Hepatocyte (in vitro differentiated cells): ENCODE measurements at places on chromosomes 2 and 18.

GRCh38 chr18:7770908-7771307 lies 203.8 kb downstream of the PTPRM start:
- no peak for DNase-seq

GRCh38 chr2:180161415-180161814 lies 154.3 kb upstream of the CWC22 start:
- no peak for DNase-seq

GRCh38 chr2:86542814-86543213 lies 20.4 kb downstream of the CHMP3 start:
- DNase-seq, result no peak

DNA sequence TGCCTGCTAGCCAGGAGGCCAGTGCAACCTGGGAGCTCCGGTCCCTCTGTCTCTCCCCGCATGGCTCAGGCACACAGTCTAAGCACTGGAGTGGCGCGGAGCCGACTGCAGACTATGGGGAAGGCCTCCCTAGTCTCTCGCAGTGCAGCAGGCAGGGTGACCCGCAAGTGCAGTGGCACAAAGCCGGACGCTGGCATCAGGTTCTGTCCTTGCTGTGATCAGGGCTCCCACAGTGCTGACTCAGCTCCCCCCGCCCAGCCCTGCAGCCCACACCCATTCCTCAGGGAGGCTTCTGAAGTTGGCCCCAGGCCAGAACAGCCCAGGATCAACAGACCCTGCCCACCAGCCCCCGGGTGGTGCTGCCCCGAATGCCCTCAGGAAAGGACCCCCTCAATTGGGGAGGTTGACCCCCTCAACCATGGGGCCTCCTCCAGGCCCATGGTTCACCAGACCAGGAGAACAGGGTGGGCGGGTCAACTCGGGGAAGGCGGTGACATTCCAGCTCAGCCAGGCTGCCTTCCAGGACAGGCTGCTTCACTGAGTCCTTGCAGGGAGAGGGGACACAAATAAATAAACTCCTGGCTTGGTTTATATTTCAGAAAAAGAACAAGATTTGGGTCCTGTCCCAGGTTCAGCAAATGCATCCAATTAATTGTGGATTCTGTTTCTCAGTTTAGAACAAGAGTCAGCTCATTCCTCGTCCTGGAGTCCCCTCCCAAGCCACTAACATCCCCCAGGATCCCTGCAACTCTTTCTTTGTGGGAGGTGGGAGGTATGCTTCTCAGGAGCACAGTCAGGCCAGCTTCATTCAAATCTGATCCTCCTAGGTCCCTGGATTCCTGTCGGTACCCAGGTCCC lies 12.2 kb downstream of the BIN1 start:
- peak; percentile 68 for DNase-seq

DNA sequence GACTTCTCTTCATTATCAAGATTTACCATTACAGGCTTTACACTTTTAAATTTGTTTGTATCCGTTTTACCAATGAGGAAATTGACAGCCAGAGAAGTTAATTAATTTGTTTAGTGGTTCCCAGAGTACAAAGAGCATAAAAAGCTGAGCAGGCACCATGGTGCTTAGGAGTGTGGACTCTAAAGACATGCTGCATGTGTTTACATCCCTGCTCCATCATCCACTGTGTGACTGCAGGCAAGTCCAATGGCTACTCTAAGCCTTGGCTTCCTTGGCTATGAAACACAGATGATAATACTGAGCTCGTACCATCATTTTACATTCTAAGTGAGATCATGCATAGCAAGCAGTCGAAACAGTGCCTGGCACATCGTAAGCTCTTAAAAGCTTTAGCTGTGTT lies 108.0 kb upstream of the SLC35G4 start:
- DNase-seq, result no peak

DNA sequence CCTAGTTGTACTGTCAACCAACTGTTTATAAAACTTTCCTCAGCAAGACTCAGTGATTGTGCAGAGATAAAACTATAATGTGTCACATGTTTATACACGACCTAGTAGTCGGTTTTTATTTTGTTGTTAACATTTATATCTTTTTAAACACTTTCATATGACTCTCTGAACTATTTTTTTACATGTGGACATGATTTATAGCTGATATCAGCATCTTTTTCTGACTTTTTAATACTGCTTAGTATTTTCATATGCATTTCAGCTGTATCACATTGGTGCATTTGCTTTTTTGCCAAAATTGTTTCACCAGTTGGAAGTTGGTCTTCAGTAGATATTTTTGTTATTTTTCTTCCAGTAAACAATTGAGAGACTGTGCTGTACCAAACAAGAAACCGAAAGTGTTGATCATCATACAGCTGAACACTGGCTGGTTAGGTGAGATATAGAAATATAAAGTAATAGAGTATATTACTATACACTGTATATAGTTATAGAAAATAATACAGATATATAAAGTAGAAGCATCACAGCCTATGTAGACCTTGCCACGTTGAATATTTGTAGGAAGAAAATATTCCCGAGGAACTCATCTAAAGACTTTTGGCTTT lies 154.2 kb downstream of the KCTD1 start:
- no peak for DNase-seq

- DNase-seq, result no peak
Observed at GRCh38 chr2:148719941-148720436, 75.4 kb downstream of the EPC2 start.

GRCh38 chr18:52992041-52992440 lies 652.0 kb downstream of the DCC start:
- DNase-seq, result peak; percentile 4

DNA sequence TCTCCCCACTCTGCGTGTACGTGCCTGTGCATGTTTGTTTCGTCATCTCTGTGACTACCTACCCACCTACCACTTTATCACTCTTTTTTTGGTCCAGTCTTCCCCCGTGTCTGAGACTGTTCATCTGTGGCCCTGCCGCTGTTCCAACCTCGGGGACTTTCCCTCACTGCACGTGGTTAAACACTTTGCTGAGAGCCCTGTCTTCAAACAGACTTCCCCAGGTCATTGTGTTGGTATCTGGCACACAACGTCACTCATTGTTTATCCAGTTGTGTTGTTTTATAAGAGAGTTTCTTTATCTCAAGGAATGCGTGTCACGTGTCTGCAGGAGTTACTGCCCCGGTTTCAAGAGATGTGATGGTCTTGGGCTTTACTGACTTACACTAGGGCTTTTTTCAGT lies 262.0 kb upstream of the RASGRP3 start:
- peak; percentile 55 for DNase-seq

DNA sequence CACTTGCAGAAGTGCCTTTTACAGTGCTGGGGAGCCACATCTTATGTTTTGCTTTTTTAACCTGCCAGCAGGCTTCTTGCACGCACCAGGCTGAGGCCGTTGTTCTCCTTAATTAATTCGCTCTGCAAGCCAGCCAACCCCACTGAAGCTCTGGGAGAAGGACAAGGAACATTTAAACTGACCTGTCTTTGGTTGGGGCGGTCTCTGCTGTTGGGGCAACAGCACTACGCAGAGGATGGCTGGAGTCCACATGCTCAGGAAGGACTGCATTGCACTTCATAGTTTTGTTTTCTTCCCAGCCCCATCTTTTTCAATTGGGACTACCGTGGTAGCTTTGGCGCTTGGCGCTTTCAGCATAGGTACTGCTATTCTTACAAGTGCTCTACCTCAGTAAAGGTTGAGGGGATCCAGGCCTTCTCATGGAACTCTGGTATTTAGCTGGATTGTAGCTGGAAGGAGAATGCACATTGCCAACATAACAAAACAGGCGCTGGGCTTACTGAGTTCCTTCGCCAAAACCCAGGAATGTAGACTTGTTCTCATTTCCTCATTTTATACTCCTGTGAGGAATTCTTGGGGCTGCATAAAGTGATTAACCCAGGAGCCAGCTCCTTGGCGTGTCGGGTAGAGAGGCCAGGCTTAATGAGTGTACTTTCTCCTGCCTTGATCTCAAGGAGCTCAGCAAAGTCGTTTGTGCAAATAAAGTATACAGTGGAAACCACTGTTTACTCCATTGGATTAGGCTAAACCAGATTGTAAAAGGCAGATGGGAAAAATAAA lies 146.2 kb downstream of the PRKCE start:
- no peak for DNase-seq

DNA sequence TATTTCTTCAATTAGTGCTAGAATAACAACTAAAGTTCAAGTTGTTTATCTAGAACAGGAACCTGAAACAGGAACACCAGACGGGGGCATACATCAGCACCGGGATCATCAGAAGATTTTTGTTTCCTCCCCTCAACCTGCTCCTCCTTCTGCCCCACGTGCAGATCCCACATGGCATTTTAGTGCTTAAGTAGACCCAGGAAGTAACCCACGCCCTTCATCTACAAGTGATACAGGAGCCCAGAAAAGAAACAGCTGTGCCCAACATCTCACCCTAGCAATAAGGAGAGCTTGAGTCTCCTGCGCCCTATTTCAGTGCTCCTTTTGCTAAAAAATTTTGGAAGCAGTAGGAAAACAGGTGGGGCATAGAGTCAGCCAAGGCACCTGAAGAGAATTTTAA lies 5.2 kb downstream of the ZNF385B start:
- no peak for DNase-seq

DNA sequence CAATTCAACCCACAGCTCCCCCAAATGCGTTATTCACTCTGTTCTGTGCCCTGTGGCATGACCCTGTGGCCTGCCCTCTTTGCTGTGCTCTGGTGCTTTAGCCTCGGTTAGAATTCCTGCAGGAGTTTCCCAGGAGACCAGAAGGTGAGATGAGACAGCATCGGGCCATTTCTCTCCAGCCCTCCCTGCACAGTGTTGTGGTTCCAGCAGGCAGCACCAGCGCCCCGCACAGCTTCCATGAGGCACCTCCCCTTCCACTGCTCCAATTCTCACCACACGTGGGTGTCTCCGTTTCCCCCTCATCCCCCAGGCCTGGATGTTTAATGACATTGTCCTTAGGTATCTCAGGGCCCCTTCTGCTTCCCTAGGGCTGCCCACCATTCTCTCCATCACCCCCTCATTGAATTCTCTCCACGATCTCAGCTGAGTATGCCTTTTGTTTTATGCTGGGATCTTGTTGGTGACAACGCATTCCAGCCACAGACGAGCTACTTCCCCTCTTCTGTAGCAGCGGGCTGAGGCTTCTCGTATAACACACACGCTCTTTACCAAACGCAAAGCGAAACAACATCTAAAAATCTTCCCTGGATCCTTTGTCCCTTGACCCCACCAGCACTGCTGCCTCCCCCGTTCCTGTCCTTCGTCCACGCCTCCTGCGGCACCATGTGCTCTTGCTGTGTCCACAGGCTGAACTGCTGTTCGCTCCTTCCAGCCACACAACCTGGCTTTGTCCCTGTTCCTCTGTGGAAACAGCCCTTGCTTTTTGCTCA lies 35.1 kb downstream of the ACKR3 start:
- no peak for DNase-seq

DNA sequence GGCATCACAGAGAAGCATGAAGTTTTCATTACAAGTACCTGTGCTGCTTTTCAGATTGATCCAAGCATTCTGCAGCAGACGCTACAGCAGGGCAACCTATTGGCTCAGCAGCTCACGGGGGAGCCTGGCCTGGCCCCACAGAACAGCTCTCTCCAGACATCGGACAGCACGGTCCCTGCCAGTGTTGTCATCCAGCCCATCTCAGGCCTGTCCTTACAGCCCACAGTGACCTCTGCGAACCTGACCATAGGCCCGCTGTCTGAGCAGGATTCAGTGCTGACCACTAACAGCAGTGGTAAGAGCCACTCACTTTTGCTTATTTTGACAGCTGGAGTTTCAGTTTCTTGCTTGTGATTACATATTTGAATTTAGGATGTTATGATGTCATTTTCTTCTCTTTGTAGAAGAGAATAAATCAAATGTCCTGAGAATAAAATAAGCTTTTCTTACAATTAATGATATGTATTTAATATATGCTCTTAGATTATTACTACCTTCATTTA lies 104.9 kb downstream of the ZNF236 start:
- no peak for DNase-seq

- no peak for DNase-seq
Observed at GRCh38 chr2:233058717-233059546, 1.2 kb upstream of the INPP5D start.

DNA sequence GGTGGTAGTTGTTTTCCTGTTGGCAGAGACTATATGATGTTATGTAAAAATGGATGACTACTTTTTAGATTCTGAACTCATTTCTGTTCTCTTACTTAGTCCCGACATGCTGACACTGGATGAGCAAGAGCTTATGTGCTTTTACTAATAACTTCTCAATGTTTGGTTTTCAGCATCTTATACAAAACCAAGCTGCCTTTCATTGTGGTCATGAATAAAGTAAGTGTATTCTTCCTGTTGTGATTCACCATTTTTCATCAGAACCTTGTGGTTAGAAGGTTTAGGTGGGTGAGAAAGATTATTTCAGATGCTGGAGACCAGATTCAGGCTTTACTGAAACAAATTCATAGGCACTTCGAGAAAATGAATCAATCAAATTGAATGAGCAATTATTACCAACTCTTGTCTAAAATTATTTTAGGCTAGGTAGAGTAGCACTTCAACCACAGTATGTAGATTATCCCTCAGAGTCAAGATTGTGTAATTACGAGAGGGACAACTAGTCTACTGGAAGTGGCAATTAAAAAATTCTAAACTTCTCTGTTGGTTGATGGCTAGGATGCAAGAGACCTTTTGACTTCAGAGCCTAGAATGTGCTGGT lies 9.3 kb downstream of the GPN1 start:
- no peak for DNase-seq

DNA sequence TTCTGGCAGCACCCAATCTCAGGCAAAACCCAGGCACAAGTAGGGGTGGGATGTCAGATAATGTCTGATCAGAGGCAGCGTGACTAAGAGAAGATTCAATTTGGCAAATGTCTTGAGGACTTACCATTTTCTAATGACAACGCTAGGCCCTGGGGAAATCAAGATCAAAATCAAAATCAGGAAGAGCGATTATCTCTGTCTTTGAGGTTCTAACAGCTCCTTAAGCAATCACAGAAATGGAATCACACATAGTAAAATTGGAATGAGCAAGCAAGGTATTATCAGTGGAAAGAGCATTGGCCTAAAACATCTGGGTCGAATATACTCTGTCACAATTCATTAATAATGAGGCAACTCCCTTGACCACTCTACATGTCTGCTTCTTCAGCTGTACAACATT lies 8.6 kb upstream of the SERPINB2 start:
- DNase-seq, result no peak

DNA sequence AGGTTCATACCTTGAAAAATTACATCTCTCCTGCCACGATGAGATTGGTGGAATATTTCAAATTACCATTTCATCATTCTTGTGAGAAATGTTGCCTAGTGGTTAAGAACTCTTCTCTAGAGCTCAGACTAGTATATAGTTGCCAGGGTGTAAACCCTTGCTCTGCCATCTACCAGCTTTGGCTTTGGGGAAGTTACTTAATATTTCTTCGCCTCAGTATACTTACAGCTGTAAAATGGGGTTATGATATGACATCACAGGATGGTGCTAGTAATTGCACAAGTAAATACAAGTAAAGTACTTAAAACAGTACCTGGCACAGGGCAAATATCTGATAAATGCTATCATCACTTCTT lies 1.5 kb downstream of the SPOPL start:
- DNase-seq, result no peak

DNA sequence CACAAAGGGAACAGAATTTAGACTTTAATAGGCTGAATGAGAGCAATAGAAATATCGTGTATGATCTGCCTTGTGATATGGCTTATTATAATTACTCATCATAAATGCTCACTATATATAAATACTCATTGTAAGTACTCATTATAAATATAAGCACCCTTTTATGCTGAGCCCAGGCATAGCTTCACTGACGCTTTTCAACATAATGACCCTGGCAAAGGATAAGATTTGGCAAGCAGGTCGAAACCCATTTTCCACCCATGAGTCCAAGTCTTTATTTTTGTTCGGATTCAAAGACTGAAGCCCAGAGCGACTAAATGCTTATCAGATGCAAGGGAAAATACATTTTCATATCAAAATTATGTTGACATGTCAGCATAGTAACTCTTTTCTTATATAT lies 500.4 kb downstream of the SLC4A3 start:
- DNase-seq, result no peak
